ENCODE measurements at places on chromosomes 16 and 17. TPM values are rescaled to one million over a fixed set of nuclear protein-coding genes. Genes with fewer than 3 reads are reported as not detected.

DNA sequence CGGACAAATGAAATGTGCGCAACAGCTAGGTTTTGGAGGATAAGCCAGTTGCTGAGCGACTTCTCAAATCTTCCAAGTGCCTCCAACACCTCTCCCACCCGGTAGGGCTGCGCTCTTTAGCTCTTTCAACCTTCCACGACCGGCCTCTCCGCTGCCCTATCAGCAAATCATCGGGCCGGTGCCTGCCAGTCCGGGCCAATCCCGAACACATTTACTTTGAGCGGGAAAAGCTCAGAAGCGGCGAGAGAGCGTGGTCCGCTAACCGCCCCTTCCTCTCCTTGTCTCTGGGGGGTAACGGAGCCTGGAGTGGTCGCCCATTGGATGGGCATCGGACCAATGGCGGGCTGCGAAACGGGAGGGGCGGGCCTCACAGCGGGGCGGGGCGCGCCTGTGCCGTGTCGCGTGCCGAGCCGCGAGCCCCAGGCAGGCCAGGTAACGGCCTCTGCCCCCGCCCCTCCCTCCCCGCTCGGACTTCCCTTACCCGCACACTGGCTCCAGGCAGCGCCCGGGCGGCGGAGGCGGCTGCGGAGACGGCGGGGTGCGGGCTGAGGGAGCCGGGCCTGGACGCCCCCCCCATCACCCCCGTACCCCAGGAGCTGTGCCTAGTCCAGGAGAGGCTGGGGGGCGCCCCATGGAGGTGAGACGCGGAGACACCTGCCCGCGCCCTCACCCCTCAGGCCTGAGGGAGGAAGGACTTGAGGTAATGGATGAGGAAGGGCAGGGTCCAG lies at the start of gene MEIOC:
TSS of gene MEIOC (plus strand) at position 486 of the 728 bp plus-strand sequence. CDS start at position 632, 146 bp downstream.
- DNase-seq: no peak
- H3K4me1 ChIP-seq: no peaks in the 10 kb centered on the region
- H3K36me3 ChIP-seq: no peaks in the 10 kb centered on the region
- H3K4me3 ChIP-seq: no peak within 1 kb of the TSS
- H3K27ac ChIP-seq: no peak within 1 kb of the TSS

DNA sequence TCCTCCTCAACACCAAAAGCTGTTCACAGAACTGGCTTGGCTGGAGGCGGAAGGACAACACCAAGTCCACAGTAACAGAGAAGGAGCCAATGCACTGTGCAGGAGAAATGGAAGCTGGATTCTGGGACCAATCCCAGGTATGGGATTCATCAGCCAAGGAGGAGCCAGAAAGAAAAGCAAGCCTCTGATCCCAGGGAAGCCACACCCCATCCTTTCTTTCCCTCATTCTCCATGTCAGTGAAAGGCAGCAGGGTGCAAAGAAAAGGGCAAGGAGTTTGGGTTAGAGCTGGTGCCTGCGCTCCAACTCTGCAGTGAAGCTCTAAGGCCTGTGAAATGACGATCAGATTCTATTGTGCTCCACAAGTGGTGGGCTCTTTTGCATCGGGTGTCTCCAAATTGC lies 11.0 kb downstream of the DCAKD start:
- H3K4me3 ChIP-seq: no peak overlapping the region
- H3K27ac ChIP-seq: no peak overlapping the region
- peaks cover 7% of the 10 kb centered on the region for H3K36me3 ChIP-seq
- H3K4me1 ChIP-seq: peaks cover 12% of the 10 kb centered on the region
- no peak for DNase-seq

DNA sequence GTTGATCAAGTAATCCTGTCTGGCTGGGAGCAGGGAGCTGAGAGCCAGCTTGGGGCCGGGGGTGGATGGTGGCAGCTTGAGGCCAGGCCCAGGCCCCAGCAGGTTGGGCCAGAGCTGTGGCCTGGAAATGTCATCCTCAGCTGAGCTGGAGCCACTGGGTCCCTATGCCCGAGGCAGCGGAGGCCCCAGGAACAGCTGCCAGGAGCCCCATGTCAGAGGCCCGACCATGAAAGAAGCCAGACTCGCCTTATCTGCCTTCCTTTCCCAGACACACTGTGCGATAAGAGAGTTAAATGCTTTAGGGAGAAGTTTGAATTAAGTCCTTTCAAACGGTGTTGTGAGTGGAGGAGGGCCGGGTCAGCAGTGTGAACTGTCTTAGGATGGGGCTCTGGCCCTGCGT lies 3.5 kb downstream of the SMTNL2 start:
- no peak overlapping the region for H3K4me3 ChIP-seq
- H3K27me3 ChIP-seq: peaks cover 79% of the 10 kb centered on the region
- H3K27ac ChIP-seq: no peak overlapping the region

DNA sequence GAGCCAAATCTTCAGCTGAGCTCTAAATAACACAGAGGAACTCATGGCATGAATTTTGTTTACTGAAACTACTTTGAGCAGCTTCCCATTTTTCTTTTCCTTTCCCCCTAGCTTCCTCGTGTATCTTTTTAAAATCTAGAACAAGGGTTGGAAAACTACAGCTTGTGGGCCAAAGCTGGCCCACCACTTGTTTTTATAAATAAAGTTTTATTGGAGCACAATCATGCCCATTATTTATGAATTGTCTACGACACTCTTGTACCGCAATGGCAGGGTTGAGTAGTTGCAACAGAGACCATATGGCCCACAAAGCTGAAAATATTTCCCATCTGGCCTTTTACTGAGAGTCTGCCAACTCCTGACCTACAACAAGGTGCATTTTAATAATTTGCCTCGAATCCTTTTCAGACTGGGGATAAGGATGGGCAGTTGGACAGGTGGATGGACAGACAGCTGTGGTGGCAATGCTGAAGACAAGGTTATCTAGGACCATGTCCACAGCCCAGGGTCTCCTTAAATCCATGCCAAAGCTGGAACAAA lies 87.7 kb downstream of the RMI2 start:
- H3K4me3 ChIP-seq: no peak overlapping the region
- H3K27me3 ChIP-seq: peaks cover 32% of the 10 kb centered on the region
- peaks cover 3% of the 10 kb centered on the region for H3K4me1 ChIP-seq
- no peaks in the 10 kb centered on the region for H3K36me3 ChIP-seq
- DNase-seq: no peak

DNA sequence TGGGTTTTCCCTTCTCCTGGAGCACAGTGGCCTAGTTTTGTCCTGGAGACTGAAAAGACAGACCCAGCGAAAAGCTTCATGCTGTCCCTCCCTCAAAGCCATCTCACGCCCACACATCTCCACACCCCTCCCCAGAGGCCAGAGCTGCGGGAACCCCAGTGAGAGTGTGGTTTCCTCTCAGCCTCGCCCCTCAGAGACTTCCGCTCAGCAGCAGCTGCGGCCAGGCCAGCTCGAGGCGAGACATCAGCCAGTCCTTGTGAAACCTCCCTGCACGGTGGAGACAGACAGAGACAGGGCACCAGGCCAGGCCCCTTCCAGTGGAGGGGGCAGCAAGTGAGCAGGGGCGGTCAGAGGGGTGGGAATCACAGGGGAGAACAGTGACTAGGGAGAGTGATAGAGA lies 77.0 kb upstream of the TNRC6C start:
- H3K4me3 ChIP-seq: no peak overlapping the region
- DNase-seq: peak; percentile 69
- H3K36me3 ChIP-seq: no peaks in the 10 kb centered on the region
- H3K27ac ChIP-seq: no peak overlapping the region
- H3K27me3 ChIP-seq: peaks cover 3% of the 10 kb centered on the region
- H3K4me1 ChIP-seq: peaks cover 24% of the 10 kb centered on the region

- peaks cover 25% of the 10 kb centered on the region for H3K4me1 ChIP-seq
- peaks cover 10% of the 10 kb centered on the region for H3K36me3 ChIP-seq
- no peaks in the 10 kb centered on the region for H3K27me3 ChIP-seq
- peak; percentile 28 for DNase-seq
- H3K27ac ChIP-seq: no peak overlapping the region
- no peak overlapping the region for H3K4me3 ChIP-seq
These were observed 10.0 kb downstream of the BAIAP2 start for GRCh38 chr17:81044764-81045589.

GRCh38 chr16:3881499-3881990 lies 1.0 kb upstream of the CREBBP start:
- H3K36me3 ChIP-seq: peaks cover 6% of the 10 kb centered on the region
- no peaks in the 10 kb centered on the region for H3K27me3 ChIP-seq
- peak; percentile 46 for DNase-seq
- H3K4me3 ChIP-seq: peak overlapping the region; percentile 68

- peaks cover 12% of the 10 kb centered on the region for H3K4me1 ChIP-seq
- H3K27me3 ChIP-seq: no peaks in the 10 kb centered on the region
- H3K27ac ChIP-seq: no peak overlapping the region
- H3K4me3 ChIP-seq: no peak overlapping the region
- no peak for DNase-seq
These were observed 37.1 kb downstream of the CDRT15 start for GRCh38 chr17:14199601-14200000.

GRCh38 chr16:12184419-12184917 lies 207.9 kb downstream of the SNX29 start:
- H3K27me3 ChIP-seq: no peaks in the 10 kb centered on the region
- no peak overlapping the region for H3K4me3 ChIP-seq
- H3K4me1 ChIP-seq: no peaks in the 10 kb centered on the region
- no peak overlapping the region for H3K27ac ChIP-seq
- H3K36me3 ChIP-seq: no peaks in the 10 kb centered on the region

DNA sequence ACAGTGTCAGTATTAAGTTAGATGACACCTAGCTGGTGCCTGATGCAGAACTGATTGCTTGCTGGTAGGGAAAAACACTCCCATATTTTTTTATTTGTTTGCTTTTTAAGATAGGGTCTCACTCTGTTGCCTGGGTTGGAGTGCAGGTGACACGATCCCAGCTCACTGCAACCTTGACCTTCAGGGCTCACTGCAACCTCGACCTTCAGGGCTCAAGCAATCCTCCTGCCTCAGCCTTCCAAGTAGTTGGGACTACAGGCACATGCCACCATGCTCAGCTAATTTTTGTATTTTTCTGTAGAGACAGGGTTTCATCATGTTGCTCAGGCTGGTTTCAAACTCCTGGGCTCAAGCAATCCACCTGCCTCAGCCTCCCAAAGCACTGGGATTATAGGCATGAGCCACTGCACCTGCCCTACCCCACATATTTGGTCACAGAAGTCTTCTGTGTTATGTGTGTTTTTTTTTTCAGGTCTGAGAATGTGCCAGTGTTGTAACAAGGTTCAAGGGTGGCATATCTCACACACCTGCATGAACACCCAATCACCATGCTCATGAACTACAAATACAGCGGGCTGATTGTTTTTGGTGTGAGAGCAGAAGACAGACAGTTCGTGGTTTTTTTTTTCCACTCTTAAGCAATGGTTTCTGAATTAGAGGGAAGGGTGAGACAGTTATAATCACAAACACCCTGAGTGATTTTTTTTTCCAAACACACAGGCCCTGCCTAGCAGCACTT lies 22.8 kb downstream of the SPAG9 start:
- H3K36me3 ChIP-seq: peaks cover 15% of the 10 kb centered on the region
- no peak overlapping the region for H3K4me3 ChIP-seq
- H3K27me3 ChIP-seq: no peaks in the 10 kb centered on the region
- DNase-seq: no peak

GRCh38 chr17:67648032-67648905 lies 69.5 kb upstream of the NOL11 start:
- no peak for DNase-seq
- H3K4me1 ChIP-seq: no peaks in the 10 kb centered on the region
- no peaks in the 10 kb centered on the region for H3K36me3 ChIP-seq
- H3K27me3 ChIP-seq: peaks cover 23% of the 10 kb centered on the region

DNA sequence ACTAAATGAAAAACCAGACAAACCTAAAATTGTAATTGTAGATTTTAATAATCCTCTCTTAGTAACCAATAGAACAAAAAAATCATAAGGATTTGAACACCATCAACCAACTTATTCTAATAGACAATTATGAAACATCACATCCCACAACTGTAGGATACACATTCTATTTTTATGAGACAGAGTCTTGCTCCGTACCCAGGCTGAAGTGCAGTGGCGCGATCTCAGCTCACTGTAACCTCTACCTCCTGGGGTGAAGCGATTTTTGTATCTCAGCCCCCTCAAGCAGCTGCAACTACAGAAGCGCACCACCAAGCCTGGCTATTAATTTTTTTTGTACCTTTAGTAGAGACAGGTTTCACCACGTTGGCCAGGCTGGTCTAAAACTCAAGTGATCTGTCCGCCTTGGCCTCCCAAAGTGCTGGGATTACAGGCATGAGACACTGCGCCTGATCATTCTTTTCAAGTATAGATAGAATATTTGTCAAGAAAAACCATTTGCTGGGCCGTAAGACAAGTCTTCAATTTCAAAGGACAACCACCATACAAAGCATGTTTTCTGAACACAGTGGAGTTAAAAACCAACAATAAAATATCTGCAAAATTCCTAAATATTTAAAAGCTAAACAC lies 49.8 kb downstream of the CREBBP start:
- H3K36me3 ChIP-seq: peaks cover 4% of the 10 kb centered on the region
- H3K4me1 ChIP-seq: peaks cover 6% of the 10 kb centered on the region
- H3K4me3 ChIP-seq: no peak overlapping the region
- no peaks in the 10 kb centered on the region for H3K27me3 ChIP-seq
- no peak overlapping the region for H3K27ac ChIP-seq
- DNase-seq: no peak

- H3K36me3 ChIP-seq: no peaks in the 10 kb centered on the region
- H3K4me1 ChIP-seq: no peaks in the 10 kb centered on the region
- no peak overlapping the region for H3K4me3 ChIP-seq
- no peak overlapping the region for H3K27ac ChIP-seq
- H3K27me3 ChIP-seq: peaks cover 11% of the 10 kb centered on the region
These were observed 10.3 kb downstream of the CD300LB start for GRCh38 chr17:74520790-74521480.

GRCh38 chr16:24349320-24349719 lies 93.2 kb downstream of the CACNG3 start:
- DNase-seq: peak; percentile 6
- H3K36me3 ChIP-seq: no peaks in the 10 kb centered on the region

GRCh38 chr16:62475573-62475972 lies 439.3 kb upstream of the CDH8 start:
- DNase-seq: no peak
- H3K4me1 ChIP-seq: no peaks in the 10 kb centered on the region
- H3K36me3 ChIP-seq: no peaks in the 10 kb centered on the region
- H3K4me3 ChIP-seq: no peak overlapping the region
- no peak overlapping the region for H3K27ac ChIP-seq
- H3K27me3 ChIP-seq: no peaks in the 10 kb centered on the region

DNA sequence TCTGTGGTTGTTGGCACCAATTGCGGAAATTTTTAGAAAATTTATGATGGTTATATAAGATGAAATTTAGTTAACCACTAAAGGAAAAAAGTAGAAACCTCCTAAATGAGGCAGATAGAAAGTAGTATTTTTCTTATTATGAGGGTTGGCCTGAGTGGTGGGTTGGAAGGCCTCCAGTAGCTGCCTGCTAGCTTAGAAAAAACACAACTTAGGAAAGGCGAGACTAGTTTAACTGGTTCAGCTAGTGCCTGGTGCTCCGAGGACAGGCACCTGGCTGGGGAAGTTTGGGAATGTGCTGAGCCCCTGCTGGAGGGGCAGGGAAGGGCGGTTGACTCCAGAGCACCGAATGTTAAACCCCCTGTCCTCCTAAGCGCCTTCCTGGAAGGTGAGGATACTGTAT lies 19.9 kb downstream of the LDHD start:
- H3K36me3 ChIP-seq: peaks cover 24% of the 10 kb centered on the region
- no peaks in the 10 kb centered on the region for H3K27me3 ChIP-seq
- H3K4me1 ChIP-seq: peaks cover 12% of the 10 kb centered on the region
- H3K4me3 ChIP-seq: no peak overlapping the region
- DNase-seq: peak; percentile 62

ASGR1 gene
- 0.58 TPM for total RNA-seq

CISD3 gene
- 60.7 TPM for total RNA-seq

IRF8 gene
- total RNA-seq: 0.65 TPM

KRT33B gene
- not detected for total RNA-seq

KRT12 gene
- total RNA-seq: 1.9 TPM

C16orf74 gene
- total RNA-seq: not detected

DLX4 gene
- total RNA-seq: 1.7 TPM

FN3KRP gene
- total RNA-seq: 32.1 TPM

FOXC2 gene
- total RNA-seq: 0.11 TPM

PRR29 gene
- total RNA-seq: not detected

LPO gene
- total RNA-seq: 0.11 TPM

ATAD5 gene
- total RNA-seq: 23.8 TPM
